Activated naive CD4-positive, alpha-beta T cell treated with anti-CD3 and anti-CD28 coated beads, Interleukin-2, amount 50 U/mL, for 16 hours (primary cell): ENCODE measurements at places on chromosomes 7 and 10.

- DNase-seq = no peak
Observed at GRCh38 chr10:122844146-122844545, 1.5 kb downstream of the CUZD1 start.

DNA sequence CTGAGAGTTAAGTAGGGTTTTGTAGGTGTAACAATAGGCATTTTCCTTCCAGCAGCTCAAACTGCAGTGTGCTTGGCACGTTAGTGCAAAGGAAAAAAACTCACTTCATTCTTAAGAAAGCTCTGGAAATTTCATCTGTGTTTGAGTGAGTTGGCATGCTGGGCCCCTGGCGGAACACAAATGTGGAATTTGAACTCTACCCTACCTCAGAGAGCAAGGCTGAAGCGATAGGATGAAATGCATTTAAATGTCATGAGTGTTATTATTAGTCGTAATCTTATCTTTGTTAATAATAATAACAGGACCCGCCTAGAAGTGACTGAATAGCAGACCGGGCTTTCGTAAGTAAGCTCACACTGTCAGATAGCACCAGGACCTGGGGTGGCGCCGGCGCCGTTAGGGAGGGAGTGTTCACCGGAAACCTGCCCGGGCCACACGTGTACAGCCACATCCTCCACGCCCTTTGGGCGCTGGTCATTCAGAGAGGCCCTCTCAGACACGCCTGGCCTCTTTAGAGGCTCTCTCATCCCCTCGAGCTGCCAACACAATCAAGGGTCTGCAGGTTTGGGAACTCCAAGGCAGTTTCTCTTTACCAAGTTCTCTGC, 63.5 kb downstream of the GRK5 start:
- DNase-seq = peak; percentile 23

DNA sequence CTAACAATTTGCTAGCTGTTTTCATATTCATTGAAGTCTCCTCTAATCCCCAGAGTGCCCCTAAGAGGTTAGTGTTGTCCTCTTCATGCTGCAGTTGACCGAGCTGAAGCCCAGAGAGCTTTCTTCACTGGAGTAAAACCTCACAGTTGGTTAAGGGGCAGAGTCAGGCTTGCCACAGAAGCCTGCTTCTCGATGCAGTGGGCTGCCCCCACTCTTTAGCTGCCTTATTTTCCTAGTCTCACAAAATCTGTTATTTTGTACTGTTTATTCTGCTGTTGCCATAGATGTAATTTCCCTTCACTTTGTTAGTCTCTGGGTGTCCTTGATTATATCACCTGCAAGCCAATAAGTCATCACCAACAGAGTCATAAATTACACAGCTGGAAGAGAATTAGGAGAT, 56.3 kb upstream of the ZPBP start:
- DNase-seq = no peak

DNA sequence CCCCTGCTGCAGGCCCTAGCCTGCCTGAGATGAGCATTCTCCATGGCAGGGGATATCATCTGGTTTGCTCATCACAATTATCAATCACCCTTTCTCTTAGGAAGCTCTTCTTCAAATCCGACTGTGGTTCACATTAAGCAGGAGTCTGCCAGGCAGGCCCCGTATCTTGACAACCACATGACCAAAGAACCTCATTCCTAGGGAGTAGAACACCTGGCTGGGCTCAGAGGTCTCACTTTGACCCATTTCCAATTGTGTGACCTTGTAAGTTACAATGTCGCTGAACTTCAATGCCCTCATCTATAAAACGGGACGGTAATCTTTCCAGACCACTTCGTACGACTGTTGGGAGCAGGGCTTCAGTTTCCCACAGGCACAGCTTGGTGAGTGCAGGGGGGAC, 156.4 kb upstream of the PCBD1 start:
- DNase-seq = no peak

DNA sequence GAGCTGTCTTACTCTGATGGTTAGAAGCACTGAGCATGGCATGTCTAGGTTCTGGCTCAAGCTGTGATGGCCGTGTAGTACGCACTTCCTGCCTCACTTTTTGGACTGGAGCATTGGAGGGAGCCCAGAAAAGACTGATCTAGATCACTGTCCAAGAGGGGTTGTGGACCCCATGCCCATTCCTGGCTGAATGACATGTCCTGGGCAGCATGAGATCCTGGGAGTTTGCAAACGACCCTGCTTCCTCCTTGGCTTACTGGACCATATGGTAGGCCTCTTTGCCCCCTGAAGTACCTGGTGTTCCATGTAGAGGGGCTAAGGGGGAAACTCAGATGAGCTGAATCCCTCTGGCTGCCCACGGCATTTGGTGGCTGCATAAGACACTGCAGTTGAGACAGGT, 36.7 kb downstream of the ARHGAP22 start:
- DNase-seq = no peak

DNA sequence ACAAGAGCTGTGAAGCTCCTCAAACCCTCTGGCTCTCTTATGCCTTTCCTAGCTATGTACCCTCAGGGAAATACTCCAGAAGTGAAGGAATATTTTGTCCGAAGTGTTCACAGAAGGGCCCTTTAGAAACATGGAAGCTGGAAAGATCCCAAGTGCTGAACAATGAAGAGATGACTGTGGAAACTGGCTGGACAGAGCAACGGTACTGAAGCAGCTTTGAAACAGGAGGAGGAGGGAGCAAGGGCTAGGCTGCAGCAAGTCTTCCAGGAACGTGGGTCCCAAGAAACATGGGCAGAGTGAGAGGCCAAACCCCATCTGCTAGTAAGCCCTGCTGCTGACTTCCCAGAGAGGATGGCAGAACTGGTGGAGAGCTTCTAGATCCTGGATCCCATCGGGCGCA, 3.0 kb upstream of the PSAP start:
- DNase-seq = no peak

GRCh38 chr10:954396-954795, 22.9 kb upstream of the LARP4B start:
- no peak for DNase-seq

DNA sequence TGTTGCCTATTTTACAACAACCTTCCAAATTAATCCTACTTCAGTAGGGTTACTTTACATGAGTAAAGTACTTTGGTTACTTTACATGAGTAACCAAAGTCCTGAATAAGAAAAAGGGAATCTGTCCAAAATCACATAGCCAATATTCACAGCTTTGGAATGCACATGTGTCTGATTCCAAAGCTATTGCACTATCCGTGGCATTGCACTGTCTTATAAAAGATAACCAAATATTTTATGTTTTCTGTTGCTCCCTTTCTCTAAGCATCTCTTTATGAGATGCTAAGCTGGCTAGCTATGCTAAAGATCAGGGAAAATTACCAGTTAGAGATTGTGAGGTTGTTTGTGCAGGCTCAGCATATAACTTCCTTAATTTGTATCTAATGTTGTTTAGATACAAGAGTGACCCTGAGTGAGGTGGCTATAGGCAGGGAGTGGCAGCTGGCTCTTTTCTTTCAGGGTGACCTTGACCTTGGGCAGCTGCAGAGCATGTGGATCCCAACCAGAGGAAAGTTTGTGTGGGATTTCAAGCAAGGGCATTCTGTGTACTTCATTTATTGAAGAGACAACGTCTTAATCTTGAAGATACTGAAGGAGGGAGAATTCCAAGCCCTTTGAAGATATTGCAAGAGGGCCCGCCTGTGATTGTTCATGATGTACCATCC, 366.1 kb upstream of the ANKRD30A start:
- no peak for DNase-seq
